ENCODE measurements at places on chromosomes 1 and 21.

DNA sequence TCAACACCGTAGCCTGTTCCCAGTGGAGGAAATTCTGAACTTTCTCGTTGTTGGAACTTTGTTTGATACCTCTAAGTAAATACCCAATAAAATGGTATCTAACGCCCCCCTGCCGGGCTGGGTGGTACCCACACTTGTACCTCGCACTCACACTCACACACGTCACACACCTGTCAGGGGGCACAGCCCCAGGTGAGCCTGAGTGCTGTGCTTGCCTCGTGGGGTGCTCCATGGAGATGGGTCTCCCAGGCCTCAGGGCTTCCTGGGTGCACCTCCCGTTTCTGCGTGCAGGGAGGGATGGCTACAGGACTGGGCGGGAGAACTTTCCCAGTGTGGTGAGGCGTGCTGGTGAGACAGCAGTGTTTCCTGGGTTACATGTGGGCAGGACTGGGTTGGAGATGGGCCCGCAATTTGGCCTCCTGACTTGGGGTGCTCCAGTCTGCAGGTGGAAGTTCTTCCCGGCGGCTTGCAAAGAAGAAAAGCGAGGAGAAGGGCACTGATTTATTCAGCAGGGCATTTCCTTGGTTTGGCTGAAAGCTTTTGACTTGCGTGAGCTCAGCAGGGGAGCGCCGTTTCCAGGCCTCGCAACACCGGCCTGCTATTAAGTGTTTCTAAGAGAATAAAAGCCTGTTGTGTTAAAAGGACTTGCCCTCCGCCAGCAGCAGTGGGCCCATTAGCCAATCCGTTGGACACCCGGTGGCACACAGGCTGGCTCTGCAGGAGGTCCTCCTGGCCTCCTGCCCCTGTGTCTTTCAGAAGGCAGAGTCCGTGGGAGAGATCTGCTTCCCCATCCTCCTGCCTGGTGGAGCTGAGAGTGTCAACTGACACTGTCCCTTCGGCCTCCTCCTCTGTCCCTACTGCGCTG lies 79.7 kb downstream of the KIF26B start:
- DNase-seq: no peak

GRCh38 chr1:107132195-107132594 lies 8.6 kb upstream of the NTNG1 start:
- DNase-seq: no peak

DNA sequence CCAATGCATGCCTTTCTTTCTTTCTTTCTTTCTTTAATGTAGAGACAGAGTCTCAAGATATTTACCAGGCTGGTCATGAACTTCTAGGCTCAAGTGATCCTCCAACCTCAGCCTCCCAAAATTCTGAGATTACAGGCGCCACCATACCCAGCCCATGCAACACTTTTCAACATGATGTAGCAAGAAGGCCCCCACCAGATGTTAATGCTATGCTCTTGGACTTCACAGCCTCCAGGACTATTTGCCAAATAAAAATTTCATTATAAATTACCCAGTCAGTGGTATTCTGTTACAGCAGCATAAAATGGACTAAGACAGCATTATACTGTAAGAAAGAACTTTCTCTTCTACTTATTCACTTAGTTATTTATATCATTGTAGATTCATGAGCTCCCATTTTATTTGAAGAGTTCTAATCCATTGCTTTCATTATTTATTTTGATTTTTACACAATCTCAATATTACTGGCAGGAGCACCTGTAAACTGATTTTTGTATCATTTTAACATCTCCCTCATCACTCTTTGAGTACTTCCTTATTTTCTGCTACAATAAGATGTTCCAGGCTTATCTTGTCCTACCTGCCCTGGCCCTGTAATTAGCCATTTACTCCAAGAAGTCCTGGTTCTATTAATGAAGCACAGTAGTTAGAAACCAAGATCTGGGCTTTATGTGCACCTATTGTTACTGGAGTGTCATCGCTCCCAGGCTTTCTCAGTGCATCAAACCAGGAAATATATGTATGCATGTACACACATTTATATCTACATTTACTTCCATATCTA lies 4.8 kb upstream of the RCSD1 start:
- no peak for DNase-seq

DNA sequence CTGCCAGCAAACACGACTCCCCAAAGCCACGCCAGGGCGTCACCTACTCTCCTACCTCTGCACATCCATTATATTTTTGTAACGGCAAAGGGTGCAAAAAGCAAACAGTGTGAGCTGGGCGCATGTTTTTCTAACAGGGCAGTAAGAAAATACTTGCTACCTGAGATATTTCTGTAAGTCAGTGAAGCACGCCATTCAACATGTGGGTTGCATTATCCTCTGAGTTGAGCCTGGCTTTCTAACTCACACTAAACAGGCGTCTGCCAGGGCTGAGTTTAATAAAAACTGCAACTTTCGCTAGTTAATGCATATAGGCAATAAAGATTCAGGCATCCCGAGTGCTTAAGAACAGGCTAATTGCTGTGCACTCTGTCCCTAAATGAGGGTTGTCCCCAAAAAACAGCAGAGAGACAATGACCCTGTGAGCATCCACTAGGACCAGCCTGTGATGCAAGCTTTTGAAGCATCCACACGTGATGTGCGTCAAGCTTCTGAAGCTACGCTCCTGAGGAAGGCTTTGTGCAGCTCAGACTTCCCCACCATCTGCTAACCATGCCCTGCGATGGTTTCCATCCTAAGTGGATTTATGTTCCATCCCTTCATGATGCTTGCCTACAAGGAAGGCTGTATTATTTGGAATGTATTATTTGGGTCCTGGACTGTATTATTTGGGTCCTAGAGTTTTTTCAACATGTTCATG lies 70.0 kb upstream of the SIM2 start:
- DNase-seq: no peak

DNA sequence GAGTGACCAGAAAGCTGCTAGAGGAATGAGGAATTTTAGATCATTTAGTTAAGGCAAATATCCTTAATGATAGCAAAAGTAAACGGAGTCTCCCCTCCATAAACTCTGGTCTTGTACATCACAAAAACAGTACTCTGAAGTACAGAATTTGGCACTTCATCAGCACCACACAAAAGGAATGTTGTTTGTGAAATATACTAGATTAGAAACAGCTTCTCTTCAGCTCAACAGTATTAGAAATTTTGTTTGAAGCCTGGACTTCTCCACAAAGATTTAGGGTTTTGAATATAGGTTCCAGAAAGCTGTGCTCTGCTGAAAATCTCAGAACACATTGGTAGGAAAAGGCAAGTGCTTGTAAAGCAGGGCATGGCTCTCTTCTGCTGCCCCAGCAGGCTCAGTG lies 135.1 kb upstream of the PTGFR start:
- DNase-seq: peak; percentile 82

GRCh38 chr1:51664421-51665240 lies 47.7 kb downstream of the OSBPL9 start:
- peak; percentile 15 for DNase-seq

- DNase-seq: no peak
These were observed 106.0 kb downstream of the URB2 start for GRCh38 chr1:229732061-229732460.

DNA sequence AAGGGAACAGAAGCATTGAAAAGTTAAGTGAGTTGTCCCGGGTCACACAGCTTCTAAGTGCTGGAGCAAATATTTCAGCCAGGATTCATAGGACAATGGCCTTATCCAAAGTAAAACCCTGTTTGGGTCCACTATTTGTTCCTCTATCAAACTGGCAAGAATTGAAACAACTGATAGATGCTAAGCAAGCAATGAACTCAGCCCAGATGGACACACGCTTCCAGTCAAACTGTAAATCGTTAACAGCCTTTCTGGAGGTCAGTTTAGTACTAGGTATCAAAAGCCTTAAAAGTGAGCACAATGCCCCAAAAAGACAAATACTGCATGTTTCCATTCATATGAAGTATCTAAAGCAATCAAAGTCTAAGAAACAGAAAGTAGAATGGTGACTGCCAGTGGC lies 779 bp upstream of the SVBP start:
- no peak for DNase-seq

GRCh38 chr1:110936567-110936966 lies 27.2 kb downstream of the LRIF1 start:
- no peak for DNase-seq

DNA sequence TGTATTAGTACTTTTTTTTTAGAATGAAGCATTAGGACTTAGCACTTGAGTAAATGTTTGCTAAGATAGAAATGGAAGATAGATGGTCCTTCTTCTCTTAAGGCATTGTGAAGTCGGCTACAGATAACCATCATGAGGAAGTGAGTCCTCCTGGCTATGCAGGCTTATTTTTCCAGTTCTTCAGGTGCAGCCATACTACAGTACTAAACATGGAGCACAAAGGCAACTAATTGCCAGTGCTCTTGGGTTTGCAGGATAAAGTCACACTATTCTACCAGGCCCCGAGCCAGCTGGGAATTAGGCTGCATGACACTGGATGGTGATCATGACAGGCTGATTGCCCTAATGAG lies 197.3 kb upstream of the SGIP1 start:
- DNase-seq: no peak

DNA sequence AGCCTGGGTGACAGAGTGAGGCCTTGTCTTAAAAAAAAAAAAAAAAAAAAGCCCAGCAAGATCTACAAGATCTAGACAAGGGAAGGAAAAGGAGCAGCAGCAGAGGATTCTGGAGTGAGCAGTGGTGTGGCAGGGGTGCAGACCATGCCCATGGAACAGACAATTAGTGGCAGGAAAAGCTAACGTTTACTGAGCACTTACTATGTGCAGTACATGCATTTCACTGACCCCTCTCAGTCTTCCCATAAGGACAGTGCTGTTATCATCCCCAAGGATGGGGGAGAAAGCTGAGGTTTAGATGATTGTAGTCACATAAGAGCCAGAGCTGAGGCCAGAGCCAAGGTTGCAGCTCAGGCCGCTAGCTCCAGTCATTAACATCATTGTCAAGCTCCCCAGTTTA lies 5.9 kb downstream of the PODN start:
- no peak for DNase-seq

DNA sequence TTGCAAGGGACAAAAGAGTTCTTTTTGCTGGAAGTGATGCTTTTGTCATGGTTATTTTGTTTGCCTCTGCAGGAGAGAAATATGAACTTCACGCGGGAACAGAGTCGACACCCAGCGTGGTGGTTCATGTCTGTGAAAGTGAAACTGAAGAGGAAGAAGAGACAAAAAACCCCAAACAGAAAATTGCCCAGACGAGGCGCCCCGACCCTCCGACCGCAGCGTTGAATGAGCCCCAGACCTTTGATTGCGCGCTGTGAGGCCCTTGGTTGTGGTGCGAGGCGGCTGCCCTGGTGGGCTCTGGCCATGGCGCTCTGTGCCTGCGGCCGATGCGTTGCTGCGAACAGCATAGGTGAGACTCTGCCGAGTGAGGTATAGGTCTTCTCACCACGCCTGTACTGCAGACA lies 20.9 kb upstream of the NCMAP start:
- no peak for DNase-seq

DNA sequence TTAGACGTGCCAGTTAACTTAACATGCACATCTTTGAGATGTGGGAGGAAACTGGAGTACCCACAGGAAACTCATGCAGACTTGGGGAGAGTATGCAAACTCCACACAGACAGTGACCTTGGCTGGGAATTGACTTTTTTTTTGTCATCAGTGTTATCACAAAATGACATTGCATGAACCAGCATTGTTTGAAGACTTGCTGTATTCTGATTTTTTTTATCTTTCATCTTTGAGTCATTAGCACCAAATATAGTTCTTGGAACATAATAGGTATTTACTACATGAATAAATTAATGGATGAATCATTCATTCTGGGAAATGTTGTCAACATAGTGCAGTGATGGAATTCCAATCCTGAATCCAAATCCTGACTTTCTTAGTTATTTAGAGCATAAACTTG lies 77.0 kb downstream of the ATF6 start:
- DNase-seq: peak; percentile 15

GRCh38 chr1:234706199-234706598 lies 96.2 kb upstream of the IRF2BP2 start:
- no peak for DNase-seq

- peak; percentile 54 for DNase-seq
These were observed 144.4 kb upstream of the ZNF644 start for GRCh38 chr1:91166106-91166712.

GRCh38 chr1:7449750-7450149 lies 321.3 kb upstream of the VAMP3 start:
- DNase-seq: no peak

GRCh38 chr1:167263344-167263743 lies 42.7 kb downstream of the POU2F1 start:
- DNase-seq: no peak

GRCh38 chr1:206023695-206024094 lies at the start of gene CTSE:
Gene CTSE, minus strand, starts transcription at chr1:206023895. Its CDS starts 104 bp downstream, at chr1:206023791.
- DNase-seq: no peak

- DNase-seq: peak; percentile 71
These were observed 48.6 kb downstream of the CD34 start for GRCh38 chr1:207862241-207862787.

GRCh38 chr1:3478187-3478586 lies 23.7 kb downstream of the ARHGEF16 start:
- DNase-seq: no peak

- peak; percentile 90 for DNase-seq
These were observed 1.1 kb downstream of the AGTRAP start for GRCh38 chr1:11736746-11737639.

- peak; percentile 65 for DNase-seq
These were observed 35.2 kb downstream of the GORAB start for GRCh38 chr1:170567214-170567613.

DNA sequence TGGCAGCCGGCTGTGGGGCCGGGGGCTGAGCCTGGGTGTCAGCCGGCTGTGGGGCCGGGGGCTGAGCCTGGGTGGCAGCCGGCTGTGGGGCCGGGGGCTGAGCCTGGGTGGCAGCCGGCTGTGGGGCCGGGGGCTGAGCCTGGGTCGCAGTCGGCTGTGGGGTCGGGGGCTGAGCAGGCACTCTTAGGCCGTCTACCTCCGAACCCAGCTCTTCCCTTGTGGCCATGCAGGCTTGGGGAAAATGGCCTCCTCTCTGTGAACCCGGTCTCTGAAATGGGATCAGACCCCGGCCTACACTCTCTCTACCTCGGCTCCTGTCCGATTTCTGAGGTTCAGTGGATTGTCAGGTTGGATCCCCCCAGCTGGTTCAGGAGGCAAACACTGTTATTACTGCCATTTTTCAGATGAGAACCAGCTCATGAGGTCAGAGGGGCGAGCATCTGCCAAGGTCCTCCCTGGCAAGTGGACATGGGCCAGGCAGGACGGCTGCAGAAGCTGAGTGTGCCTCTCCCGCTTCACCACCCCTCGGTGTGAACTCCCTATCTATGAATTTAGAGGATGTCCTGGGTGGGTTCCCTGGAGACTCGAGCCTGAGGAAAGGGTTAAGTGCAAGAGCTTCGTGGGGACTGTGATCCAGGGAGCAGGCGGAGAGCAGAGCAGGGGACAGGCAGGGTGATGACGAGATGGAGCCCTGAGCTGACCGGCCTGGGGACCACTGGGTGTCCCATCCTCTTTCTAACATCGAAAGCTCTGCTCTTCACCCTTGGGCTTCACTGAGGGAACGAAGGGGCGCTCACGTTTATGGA lies 10.9 kb upstream of the COL18A1 start:
- DNase-seq: no peak

- DNase-seq: peak; percentile 74
These were observed 14.9 kb downstream of the MAPKAPK2 start for GRCh38 chr1:206699626-206700025.

GRCh38 chr1:40844887-40845878 lies 17.0 kb downstream of the CITED4 start:
- no peak for DNase-seq

GRCh38 chr1:36609241-36610027 lies 126.7 kb upstream of the CSF3R start:
- DNase-seq: no peak
